ENCODE measurements at places on chromosomes 1 and 21.

DNA sequence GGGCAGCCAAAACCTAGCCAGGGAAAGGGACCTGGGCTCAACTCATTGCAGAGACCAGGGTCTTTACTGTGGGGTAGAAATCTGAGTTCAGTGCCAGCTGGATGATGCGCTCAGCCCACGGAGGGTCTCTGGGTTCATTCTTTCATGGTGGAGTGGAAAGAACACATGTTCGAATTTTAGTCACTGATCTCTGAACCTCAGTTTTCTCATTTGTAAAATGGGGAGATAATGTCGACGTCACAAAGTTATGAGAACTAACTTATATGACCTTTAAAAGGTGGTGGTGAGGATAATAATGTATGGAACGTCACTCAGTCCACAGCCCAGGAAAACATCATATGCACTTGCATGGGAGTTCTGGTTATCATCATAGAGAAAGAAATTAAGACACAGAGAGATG, 1.2 kb upstream of the TAL1 start:
- DNase-seq = no peak

- no peak for DNase-seq
Observed at GRCh38 chr1:59901770-59902388, 24.7 kb downstream of the CYP2J2 start.

DNA sequence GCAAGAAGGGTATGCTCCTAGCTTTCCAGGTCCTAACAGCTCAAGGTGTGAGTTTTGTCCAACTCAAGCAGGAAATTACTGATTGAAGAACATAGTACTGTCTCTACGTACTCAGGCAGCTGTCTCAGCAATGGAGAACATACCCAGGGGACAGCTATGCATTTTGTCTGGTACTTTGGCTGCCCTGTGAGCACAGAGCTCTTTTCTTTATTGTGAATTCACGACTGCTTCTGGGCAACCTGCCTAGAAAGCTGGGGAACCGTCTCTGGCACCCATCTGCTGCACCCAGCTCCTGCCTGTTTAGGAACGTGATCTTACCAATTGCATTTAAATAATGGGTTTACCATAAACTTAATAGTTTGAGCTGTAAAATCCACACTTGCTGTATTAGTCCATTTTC, 258.1 kb downstream of the HHAT start:
- no peak for DNase-seq

DNA sequence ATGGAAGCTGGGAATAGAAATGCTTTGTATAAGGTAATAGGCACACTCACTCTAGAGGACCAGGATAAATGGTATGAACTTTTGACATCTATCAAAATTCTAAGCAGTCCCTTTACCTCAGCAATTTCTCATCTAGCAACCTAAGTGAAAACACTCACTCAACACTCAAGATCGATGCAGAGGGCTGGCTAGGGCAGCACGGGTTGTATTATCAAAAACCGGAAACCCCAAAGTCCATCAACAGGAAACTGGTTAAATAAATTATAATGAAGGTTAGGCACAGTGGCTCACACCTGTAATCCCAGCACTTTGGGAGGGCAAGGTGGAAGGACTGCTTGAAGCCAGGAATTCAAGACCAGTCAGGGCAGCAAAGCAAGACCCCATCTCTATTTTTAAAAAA, 9.4 kb downstream of the USP48 start:
- DNase-seq = no peak

DNA sequence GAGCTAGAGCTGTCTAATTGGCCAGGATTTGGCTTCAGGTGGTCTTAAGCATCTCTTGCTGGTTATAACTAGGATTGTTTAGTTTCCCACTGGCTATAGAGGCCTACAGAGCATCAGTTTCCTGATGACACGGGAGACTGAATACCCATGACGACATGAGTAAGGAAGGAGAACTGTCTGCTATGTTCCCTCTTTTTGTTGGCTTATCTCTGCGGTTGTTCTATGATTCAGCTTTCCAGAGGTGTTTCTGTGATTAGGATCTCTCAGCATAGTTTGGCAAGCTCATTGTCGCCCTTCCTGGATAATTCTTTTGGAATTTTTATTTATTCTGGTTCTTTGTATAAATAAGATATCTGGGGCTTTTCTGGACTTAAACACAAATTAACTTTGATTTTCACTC, 163.4 kb downstream of the OLFM3 start:
- no peak for DNase-seq

GRCh38 chr1:67811781-67812180, 21.5 kb downstream of the GNG12 start:
- no peak for DNase-seq

GRCh38 chr1:208551633-208552320, 307.6 kb upstream of the PLXNA2 start:
- no peak for DNase-seq

GRCh38 chr1:55318116-55318817, 103.1 kb upstream of the USP24 start:
- DNase-seq = no peak

DNA sequence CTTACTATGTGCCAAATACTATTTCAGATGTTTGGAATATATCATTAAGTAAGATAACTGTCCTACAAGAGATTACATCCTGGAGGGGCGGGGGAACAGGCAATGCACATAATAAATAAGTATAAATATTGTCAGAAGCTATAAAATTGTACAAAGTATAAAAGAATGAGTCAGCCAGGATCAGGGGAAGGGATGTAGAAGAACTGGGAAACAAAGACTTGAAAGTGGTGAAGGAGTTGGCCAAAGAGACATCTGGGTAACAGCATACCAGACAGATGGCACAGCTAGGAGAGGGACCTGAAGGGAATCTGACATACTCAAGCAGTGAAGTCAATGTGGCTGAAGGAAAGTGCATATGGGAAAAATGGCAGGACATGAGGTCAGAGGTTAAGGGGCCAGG, 53.9 kb downstream of the CYYR1 start:
- no peak for DNase-seq

DNA sequence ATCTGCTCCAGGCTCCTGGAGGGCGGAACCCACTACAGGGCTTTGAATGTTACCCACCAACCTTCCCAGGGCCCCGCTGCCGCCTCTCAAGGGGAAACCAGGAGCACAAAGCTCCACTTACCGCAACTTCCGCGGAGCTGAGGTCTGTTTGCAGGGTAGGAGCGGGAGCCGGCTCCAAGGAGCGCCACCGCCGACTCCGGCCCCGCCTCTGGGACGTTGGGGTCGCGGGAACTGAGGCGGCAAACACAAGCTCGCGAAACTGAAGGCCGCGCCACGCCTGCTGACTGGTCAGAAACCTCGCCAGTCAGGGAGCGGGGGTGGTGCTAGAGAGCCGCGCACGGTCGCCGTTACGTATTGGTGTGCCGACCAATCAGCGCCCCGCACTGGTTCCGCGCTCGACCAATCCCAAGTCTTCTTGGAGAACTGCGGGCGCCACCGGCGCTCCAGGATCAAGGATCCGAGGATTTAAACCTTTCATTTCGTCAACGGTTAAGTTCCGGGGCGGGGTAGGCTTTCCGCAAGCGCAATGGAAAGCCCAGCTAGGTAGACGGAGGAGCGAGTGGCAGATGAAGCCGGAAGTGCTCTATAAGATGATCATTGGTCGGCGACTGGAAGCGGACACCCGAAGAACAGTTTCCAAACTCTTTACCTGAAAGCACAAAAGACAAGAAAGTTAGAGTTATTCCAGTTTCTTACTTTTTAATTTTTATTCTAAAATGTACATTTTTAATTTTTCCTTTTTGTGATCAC, at the start of gene STIL:
TSS of gene STIL (minus strand) at position 233 of the 750 bp plus-strand sequence. CDS start 3,828 bp downstream, outside the sequence.
- DNase-seq = peak; percentile 99

- DNase-seq = no peak
Observed at GRCh38 chr21:25960402-25960801, 210.2 kb downstream of the APP start.

DNA sequence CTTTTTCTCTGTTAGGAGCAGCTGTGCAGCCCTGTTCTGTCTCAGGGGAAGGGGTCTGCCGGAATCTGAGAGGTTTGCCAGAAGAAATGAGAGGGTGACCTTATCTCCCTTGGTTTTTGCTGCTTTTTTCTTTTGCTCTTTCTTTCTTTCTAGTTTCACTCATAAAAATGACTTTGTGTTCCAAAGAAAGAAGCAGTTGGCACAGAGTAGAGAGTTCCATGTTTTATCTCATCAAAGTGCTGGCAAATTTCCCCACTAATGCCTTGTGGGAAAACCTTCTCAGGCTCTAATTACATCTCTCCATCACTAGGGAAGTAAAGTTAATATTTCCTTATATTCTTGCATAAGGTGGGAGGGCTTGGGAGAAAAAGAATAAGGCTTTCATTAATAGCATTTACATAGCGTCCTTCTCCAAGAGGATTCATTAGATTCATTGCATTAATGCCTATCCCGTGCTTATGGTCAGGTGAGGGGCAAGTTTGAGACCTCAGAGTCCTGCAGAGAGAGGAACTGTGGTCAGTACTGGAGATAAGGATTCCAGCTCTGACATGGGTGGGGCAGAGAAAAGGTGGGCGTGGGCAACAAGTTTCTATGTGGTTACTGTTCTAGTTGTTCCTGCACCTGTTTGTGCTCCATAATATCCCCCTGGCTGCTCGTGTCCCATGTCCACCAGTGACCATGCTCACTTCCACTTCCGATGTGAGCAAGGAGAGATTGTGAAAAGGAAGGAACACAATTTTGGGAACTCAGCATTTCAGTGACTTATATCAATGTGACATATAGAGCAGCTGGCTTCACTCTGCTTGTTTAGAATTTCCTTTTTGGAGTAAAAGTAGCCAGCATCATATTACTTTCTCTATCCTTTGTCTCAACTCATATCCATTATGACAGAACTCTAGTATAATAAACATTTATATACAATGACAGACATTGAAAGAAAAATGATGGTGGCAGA, 79.5 kb downstream of the DISC1 start:
- no peak for DNase-seq

DNA sequence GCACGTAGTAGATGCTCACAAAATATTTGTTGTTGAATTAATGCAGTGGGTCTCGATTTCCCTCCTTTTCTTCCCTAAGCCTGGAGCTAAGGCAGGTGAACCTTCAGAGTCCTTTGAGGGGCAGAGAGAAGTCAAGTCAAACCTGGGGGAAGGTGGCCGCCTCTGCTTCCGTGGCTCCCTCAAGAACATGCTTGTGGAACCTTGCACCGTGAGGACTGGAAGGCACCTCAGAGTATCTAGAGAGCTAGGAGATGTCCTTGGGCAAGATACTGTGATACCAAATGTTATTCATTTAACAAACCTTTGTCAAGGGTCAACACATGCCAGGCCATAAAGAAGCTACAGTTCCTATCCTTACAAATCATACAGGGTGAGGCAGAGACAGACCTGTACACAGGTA, 38.3 kb downstream of the GPA33 start:
- DNase-seq = no peak

- no peak for DNase-seq
Observed at GRCh38 chr21:37204580-37204979, 62.6 kb downstream of the VPS26C start.

- no peak for DNase-seq
Observed at GRCh38 chr1:159474926-159475325, 35.4 kb downstream of the OR10J1 start.

DNA sequence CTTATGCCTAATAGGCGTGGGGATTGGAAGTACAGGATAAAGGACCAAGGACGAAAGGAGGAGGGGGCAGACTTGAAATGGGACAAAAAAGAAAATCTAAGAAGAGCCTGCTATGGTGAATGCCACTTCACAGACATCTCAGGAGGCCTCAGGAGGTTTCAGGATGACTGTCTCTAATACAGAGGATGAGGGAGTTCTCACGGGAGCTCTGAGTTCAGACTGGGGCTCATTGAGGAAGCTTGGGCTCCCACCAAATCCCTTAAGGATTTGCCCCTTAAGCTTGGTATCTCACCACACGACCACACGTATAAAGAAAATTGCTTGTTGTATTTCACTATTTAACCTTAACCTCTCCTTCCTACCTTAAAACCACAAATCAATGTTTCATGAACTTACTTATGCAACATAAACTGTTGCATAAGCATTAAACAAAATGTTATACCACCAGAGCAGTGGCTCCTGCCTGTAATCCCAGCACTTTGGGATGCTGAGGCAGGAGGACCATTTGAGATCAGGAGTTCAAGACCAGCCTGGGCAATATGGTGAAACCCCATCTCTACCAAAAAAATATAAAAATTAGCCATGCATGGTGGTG, 12.4 kb downstream of the SLC30A1 start:
- DNase-seq = no peak

DNA sequence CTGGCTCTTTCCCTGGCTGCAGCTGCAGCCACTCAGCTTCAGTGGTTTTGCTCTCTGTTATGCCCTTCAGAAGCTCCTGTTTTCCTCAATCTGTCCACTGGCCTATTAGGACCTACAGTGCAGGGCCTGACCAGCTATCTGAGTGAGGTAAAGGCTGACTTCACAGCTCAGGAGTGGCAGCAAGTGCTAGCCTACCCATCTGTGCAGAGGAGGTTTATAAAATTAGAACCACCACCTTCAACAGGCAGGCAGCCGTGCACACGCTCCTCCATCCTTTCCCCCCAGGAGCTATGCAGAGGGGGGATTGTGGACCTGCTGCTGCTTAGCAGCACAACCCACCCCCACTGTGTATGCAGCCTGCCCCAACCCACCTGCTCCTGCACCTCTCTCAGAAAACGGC, 8.3 kb downstream of the ADAR start:
- DNase-seq = no peak

- DNase-seq = no peak
Observed at GRCh38 chr1:42736152-42736551, 3.9 kb downstream of the CLDN19 start.

- no peak for DNase-seq
Observed at GRCh38 chr1:104648269-104648691, 898.6 kb downstream of the AMY1C start.

GRCh38 chr1:55369474-55369873, 154.3 kb upstream of the USP24 start:
- DNase-seq = peak; percentile 8

DNA sequence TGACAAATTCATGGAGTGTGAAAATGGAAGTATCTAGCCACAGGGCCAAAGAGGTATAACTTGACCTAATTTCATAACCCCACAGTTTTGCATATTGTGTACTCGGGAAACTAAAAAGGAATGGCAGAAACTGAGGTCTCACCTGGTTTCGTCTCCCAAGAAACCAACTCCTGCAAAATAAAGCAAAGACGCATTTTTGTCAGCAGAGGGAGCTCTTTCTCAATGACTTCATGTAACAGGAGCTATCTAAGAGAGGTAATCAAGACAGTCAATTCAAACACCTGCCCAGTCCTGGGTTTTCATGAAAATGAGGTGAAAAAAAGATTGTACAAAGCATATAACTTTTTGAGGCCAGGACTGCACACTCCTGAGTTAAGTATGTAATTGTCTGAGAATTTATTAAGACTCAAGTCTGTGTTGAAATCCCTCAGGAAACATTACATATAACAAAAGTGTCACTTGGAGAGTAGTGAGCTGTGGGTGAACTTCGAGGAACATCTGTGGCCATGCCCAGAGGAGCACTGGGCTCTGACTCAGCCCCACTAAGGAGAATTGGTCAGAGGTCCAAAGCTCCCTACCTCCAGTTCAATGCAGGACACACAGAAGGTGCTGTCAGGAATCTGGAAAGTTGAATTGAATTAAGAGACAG, 17.6 kb downstream of the FCRL4 start:
- peak; percentile 31 for DNase-seq

DNA sequence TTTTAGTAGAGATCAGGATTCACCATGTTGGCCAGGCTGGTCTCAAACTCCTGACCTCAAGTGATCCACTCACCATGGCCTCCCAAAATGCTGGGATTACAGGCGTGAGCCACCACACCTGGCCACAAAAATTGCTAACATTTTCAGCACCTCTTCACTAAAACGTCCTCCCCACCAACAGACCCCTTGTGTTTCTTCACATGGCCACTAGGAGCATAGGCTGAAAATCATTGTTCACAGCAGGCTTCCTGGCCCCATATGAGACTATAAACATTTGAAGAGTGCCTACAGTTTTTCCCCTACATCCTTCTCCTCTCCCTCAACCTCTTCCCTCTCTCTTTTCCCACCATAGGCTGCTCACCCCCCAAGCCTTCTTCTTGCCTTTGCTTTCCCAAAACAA, 28.0 kb upstream of the SFPQ start:
- DNase-seq = no peak

Data from non-pigmented ciliary epithelial cell (primary cell).